ENCODE measurements at places on chromosomes 11 and 22. TPM values are rescaled to one million over a fixed set of nuclear protein-coding genes. Genes with fewer than 3 reads are reported as not detected.

- no peak for DNase-seq
Measured at GRCh38 chr11:93192163-93192562, 5.6 kb downstream of the SLC36A4 start.

- no peak for DNase-seq
Measured at GRCh38 chr11:134675983-134676382, 263.9 kb upstream of the B3GAT1 start.

GRCh38 chr11:69817265-69818230 lies 1.7 kb downstream of the FGF3 start:
- DNase-seq: no peak

- DNase-seq: no peak
Measured at GRCh38 chr11:6655790-6656583, at the start of gene DCHS1. Gene DCHS1, minus strand, starts transcription at chr11:6655809. Its CDS starts 14,196 bp downstream, at chr11:6641613.

DNA sequence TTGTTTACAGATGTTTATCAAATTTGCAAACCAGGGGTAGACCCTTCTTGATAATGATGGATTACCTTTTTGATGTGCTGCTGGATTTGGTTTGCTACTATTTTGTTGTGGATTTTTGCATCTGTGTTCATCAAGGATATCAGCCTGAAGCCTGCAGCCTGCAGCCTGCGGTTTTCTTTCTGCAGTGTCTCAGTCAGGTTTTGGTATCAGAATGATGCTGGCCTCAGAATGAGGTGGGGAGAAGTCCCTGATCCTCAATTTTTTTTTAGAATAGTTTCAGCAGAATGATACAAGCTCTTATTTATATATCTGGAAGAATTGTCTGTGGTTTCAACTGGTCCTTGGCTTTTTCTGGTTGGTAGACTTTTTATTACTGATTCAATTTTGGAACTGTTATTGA lies 19.7 kb upstream of the RAB38 start:
- no peak for DNase-seq

- DNase-seq: no peak
Measured at GRCh38 chr11:66239998-66240780, 28.2 kb upstream of the RAB1B start.

DNA sequence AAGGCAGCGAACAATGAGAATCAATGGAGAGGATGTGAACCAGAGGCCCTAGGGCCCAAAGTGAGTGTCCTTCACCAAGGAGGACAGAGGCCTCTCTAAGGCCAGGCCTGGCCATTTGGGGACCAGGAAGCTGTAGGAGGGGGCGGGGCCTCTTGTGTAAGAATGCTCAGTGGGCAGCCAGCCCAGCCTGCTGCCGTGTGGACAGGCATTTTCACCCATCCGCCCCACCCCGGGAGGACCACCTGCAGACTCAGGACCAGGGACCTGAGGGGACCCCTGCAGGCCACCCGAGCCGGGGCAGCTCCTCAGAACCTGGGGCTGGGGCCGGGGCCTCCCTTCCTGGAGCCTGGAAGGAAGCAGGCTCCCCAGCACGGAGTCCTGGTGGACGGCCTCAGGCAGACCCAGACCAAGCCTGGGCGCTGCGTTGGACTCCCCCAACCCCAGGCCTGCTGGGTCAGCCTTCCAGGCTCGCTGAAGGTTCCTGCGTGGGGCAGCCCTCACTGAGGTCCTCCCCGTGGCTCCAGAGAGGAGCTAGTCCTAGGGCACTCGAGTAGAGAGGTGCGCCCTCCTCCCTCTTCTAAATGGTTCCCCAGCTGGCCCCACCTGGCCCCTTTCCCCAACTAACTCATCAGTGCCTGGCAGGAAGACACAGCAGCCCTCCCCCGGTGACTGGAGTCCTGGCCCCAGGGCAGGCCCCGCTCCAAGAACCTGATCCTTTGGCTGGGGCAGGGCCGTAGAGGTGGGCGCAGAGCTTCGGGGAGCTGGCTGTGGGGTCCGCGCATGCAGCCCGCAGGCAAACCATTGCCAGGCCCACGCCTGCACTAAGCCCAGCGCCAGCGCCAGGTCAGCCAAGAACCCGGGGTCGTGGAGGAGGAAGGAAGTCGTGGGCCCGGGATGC lies 1.5 kb upstream of the TRABD start:
- DNase-seq: no peak

- no peak for DNase-seq
Measured at GRCh38 chr22:24435323-24435645, 7.9 kb downstream of the ADORA2A start.

GRCh38 chr11:17673951-17674350 lies 45.4 kb upstream of the MYOD1 start:
- DNase-seq: no peak

- DNase-seq: no peak
Measured at GRCh38 chr11:19243613-19244012, 2.9 kb upstream of the E2F8 start.

DNA sequence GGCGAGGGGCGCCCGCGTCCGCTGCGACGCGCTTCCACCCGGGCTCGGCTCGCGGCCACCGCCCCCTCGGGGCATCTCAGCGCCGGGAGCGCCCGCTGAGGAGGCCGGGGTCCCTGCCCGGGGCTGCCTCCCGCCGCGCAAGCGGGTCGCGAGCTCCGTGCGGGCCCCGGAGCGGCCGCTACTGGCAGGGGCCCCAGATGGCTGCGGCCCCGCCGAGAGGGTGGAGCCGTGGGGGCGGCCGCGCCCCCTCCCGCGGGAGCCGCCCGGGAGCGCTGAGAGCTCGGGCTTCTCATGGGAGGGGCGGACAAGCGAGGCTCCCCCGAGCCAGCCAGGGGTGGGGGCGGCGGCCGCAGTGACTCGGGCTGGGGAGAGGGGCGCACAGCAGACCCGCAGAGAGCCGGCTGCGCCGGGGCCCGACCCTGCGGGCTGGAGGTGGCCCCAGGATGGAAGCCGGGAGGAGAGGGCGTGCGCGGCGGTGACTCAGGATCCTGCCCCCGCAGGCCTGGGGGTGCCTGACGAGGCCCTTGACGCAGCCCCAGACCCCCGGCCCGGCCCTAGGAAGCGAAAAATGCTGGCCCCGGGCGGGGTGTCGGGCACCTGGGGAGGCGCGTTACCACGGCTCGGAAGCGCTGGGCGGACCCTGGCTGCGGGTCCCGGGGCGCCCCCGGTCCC lies 603 bp upstream of the ZFTA start:
- no peak for DNase-seq

- DNase-seq: no peak
Measured at GRCh38 chr11:76074148-76075095, 131.9 kb downstream of the WNT11 start.

DNA sequence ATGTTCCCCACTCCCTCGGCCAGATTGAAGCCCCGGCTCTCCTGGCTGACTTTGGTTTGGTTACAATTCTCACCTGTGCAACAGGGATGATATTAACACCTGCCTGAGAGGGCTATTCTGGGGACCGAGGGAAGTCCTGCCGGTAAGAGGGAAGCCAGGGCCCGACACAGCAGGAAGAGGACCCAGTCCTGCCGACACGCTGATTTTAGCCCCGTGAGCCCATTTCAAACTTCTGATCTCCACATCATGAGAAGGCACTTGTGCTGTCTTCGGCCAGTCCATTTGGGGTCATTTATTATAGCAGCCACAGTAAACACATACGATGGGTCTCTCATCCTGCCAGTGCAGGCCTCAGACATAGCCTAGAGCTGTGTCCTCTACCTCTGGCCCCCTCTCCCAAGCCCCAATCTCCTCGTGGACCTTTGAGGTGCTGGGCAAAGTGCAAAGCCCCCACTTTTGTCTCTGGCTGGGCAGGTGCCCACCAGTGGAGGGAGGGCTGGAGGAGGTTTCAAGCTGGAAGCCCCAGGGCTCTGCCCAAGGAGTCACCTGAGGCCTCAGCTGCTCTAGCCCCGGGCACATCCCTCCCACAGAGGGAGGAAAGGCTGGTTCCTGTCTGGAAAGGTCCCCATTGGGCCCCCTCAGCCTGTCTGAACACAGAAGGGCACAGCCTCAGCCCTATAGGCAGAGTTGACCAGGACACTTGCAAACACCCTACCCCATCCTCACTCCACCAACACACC lies 59.1 kb upstream of the FGF3 start:
- DNase-seq: no peak

- DNase-seq: no peak
Measured at GRCh38 chr11:43404836-43405479, 46.2 kb downstream of the TTC17 start.

DNA sequence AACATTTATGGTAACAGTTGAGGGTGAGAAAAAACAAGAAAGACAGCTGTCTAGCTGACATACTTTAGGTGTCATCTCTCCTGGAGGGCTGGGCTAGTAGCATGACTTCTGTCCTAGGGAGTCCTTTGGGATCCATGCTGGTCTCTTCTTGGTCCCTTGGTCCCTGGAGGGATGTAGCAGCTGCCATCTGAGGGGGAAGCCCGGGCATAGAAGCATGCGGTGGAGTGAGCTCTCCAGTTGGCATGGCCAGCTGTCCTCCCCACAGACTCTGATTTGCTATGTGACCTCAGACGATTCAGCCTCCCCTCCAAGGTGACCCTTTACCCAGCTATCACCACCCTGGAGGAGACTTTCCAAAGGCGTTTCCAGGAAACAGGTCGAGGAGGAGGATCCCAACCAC lies 28.7 kb downstream of the POU2F3 start:
- DNase-seq: no peak

- DNase-seq: no peak
Measured at GRCh38 chr22:47128622-47129215, 366.3 kb downstream of the TBC1D22A start.

DNA sequence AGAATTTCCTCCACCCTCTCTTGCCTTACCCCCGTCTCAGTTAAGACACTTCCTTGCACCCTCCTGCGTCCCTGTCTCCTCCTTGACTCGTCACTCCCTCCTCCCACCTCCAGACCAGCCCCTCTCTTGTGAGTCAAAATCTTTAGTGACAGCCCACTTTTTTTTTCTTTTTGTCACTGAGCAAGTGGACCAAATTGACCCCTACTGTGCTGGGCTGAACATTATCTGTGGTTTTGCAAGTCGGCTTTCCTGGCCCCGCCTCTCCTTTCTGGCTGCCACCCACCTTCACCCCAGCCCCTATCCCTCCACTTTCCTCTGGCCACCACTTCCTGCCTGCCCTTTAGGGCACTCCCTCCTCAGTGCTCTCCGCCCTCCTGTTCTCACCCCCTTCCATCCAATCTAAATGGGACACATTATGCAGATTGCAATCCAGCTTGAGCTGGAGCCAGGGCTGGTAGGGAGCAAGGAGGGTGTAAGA lies at the start of gene APLNR:
TSS of gene APLNR (minus strand) at position 47 of the 478 bp plus-strand sequence. CDS start 246 bp downstream, outside the sequence.
- DNase-seq: no peak

DNA sequence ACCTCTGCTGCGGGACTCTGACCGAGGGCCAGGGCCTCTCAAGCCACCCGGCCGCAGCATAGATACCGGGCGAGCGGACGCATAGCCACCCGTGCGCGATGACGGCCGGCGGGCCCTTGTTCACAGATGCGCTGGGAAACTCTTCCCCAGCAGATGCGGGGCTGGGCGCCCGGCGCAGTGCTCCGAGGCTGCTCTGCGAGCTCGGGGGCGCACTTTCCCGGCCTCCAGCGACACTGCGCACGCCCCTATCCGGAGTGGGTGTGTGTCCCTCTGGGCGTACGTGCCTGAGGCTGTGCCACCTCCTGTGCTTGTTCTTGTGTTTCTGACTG lies 104.7 kb upstream of the E2F8 start:
- DNase-seq: no peak

DNA sequence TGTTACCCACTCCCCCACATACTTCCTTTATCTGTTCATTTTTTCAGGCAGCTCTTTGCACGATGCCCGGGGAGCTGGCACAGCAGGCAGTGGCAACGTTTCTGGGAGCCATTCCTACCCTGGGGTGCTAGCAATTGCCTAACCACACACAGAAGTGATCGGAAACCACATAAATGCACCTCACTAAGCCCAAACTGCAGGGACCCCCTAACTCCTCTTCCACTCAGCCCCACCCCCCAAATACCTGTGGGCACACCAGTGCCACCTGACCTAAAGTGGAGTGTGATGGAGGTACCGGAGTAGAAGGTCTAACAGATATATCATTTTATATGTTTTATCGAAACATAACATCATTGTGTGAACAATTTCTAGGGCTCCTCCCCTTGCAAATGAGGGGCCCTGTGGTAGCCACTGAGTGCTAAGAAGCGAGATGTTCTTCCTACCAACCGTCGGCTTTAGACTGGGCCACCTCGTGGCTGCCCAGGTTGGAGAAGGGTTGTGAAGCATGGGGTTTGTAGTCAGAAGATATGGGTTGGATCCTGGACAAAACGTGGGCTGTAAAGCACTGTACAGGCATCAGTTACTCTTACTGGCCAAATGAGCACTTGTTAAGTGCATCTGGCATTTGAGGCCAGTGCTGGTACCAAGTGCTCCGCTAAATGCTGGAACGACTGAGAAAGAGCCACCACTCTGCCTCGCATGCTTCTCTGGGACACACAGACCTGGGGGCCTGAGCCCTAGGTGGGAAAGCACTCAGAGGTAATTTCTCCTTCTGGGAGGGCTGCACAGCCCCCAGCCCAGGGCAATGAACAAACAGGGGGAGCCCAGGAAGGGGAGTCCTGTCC lies 2.8 kb downstream of the MRGPRD start:
- DNase-seq: no peak

GRCh38 chr22:44850946-44851345 lies 98.6 kb downstream of the ARHGAP8 start:
- no peak for DNase-seq

DNA sequence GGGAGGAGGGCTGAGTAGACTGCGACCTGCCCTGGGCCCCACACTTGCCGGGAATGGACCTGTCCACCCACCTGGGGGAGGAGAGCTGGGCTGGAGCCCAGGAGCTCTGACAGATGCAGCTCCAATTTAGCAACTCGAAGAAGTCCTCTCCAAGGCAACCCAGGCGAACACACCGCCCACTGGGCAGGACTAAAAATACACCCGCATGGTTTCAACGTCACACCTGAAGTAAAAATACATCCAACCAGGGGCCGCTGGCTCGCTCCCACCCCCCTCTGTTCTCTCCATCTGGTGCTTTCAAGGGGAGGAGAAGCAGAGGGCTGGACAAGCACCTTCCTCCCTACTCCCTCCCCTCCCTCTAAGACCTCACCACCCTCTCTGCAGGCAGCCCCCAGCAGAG lies 119.9 kb downstream of the FEZ1 start:
- no peak for DNase-seq

- DNase-seq: no peak
Measured at GRCh38 chr11:118663902-118664301, 15.5 kb downstream of the TREH start.

The NXPE4 gene
- total RNA-seq: not detected

The TRIM49D1 gene
- total RNA-seq: not detected

The SAA4 gene
- total RNA-seq: not detected

The RASL10A gene
- total RNA-seq: not detected

The CFL1 gene
- 1,200 TPM for total RNA-seq

The CST6 gene
- total RNA-seq: not detected

The GUCY1A2 gene
- total RNA-seq: not detected

The RCN1 gene
- total RNA-seq: 185 TPM

The ART5 gene
- total RNA-seq: 4.9 TPM

All from Caki2 (cell line).